ENCODE measurements at places on chromosomes 7 and 10.

- DNase-seq: no peak
Measured at GRCh38 chr7:46360811-46361210, 439.7 kb upstream of the IGFBP3 start.

DNA sequence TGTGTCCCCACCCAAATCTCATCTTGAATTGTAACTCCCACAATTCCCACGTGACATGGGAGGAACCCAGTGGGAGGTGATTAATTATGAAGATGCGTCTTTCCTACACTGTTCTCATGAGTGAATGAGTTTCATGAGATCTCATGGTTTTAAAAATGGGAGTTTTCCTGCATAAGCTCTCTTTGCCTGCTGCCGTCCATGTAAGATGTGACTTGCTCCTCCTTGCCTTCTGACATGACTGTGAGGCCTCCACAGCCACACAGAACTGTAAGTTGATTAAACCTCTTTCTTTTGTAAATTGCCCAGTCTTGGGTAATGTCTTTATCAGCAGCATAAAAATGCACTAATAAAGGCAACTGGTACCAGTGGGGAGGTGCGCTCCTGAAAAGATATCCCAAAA lies 67.7 kb upstream of the DRGX start:
- no peak for DNase-seq

DNA sequence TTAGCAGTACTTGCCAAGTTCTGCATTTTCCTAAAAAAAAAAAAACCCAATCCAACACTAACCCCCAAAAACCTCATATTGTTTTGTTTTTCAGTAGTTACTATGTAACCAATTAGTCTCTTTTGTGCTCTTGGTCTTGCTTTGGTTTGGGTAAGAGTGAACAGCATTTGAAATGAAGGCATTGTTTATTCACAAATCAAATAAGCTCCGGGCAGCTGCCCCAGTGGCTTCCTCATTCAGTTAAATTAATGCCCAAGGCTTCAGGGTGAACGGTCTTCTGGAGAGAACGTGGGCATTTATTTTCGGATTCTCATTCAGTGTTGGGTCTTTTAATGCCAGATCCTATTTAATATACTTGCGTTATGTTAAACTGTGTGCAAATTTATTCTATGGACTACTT lies 108.7 kb downstream of the GFRA1 start:
- no peak for DNase-seq

GRCh38 chr10:108465871-108466641 lies 1301.5 kb upstream of the SORCS1 start:
- DNase-seq: peak; percentile 88

DNA sequence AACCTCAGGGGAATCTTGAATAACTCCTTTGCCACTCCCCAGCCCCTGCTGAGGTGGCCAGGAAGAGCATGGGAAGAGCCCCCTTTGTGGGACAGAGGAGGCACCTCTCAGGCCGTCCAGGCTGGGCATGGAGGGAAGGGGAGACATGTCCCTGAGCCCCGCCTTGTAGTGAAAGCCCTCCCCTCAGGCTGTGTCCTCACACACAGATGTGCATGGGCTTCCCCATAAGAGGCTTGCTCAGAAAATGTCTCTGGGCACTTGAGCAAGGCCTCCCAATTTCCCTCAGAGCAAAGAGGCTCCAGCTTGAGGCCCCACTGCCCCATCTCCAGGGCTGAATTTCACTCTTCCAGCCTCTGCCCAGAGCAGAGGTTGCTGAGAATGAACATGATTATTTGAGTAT lies 3.8 kb downstream of the TMEM72 start:
- no peak for DNase-seq

DNA sequence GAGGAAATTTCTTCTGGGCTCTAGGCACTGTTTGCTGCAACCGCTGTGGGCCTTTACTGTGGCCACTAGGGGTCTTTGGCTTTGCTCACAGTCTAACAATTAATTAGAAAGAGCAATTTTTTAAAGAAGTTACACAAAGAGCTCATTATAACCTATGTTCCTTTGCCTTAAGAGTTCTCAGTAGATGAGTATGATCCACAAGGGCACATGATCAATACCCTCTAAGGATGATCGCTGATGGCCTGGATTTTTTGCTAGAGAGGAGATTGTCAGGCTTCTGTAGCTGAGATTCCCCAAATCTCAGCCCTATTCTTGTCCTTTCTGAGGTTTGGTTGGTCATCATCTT lies 80.8 kb upstream of the RHOBTB1 start:
- DNase-seq: peak; percentile 17

- DNase-seq: peak; percentile 47
Measured at GRCh38 chr7:90655566-90655965, 59.4 kb downstream of the CDK14 start.

- DNase-seq: no peak
Measured at GRCh38 chr7:52151559-52151958, 835.0 kb upstream of the COBL start.

GRCh38 chr10:132632091-132632561 lies 94.5 kb downstream of the INPP5A start:
- no peak for DNase-seq

- no peak for DNase-seq
Measured at GRCh38 chr7:36272567-36273269, 116.9 kb upstream of the ANLN start.

GRCh38 chr7:21526007-21526406 lies 16.8 kb upstream of the DNAH11 start:
- peak; percentile 14 for DNase-seq

Data from GM03348 (cell line).